T-helper 22 cell (primary cell): ENCODE measurements at places on chromosomes 1 and 21.

DNA sequence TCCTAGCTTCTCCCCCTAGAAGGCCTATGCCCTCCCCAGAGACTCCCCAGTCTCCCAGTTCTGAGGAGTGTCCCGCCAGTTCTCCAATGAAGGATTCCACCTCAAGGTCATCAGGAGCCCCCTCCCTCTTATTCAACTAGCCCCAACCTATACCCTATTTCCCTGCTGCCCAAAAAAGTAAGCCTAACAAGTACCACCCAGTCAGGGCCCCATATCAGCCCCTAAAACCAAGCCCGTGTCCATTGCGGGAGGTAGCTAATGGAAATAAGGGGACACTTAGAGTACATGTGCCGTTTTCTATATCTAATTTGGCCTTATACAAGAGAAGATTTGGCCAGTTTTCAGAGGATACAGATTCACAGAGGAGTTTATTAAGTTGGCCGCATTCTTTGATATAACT, 416.2 kb downstream of the MATN1 start:
- no peak for DNase-seq

- DNase-seq: no peak
Measured at GRCh38 chr1:235442788-235443429, 61.3 kb downstream of the B3GALNT2 start.

- no peak for DNase-seq
Measured at GRCh38 chr1:11880911-11881748, 22.4 kb upstream of the NPPB start.

DNA sequence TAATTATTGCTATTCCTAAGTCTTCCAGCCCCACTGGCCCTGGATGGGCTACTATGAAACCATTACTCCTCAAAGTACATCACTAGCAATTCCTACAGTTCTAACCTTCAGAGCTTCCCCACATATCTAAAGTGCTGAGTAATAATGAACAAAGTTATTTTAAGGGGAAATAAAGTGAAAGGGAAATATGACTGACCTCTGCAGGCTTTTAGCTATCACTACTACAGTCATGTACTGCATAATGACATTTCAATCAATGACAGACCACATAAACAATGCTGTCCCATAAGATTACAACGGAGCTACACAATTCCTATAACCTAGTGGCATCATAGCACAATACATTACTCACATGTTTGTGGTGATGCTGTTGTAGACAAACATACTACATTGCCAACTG, 32.5 kb upstream of the ASPM start:
- DNase-seq: no peak

- no peak for DNase-seq
Measured at GRCh38 chr1:53196017-53196484, 573 bp upstream of the CPT2 start.

- DNase-seq: no peak
Measured at GRCh38 chr1:2355373-2356261, 35.7 kb downstream of the MORN1 start.

GRCh38 chr1:13813398-13814012, 113.5 kb downstream of the PRDM2 start:
- peak; percentile 12 for DNase-seq

DNA sequence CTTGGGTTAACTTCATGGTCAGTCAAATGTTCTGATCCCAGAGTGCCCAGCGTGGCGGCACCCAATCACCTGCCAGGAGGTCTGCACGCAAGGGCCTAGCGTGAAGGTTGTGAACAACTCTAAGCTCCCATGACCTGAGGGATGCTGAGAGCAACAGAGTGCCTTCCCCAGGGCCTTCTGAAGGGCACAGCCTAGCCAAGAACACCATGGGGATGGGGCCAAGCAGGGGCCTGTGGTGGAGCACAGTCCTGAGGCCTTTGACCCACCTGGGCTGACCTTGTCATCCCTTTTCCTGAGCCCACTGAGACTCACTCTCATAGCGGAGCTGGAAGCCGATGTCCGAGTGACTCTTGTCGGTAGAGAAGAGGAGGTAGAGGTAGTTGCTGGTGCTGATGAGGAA, 138.8 kb upstream of the HMGB4 start:
- no peak for DNase-seq

- no peak for DNase-seq
Measured at GRCh38 chr21:40504825-40505224, 342.1 kb downstream of the DSCAM start.

GRCh38 chr1:50829014-50829958, 130.8 kb downstream of the FAF1 start:
- no peak for DNase-seq

- no peak for DNase-seq
Measured at GRCh38 chr1:15214527-15214926, 32.5 kb upstream of the FHAD1 start.

DNA sequence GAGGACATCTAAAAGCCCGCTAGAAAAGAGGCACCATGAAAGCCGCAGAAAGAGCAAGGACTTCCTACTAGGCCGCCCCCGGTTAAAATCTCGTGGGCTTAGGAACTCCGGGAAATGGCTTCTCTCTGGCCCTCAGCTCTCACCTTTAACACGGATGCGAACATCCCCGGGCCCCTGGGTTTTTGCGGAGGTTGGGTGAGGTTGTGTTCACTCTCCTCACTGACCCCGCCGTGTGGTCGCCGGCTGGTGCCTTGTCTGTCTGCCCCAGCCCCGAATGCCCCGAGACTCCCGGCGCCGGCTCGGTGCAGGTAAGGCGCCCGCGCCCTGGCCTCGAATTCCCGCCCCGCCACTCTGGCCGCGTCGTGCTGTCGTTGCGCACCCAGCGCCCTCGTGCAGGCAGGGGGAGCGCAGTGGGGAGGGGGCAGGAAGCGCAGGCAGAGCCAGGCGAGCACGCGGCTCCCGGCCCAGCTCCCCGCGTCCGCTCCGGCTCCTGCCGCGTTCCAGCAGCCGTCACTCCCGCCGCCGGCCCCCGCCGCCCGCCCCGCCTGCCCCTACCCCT, at the start of gene SHISAL2A:
SHISAL2A (plus strand) TSS at position 437 of the 559 bp plus-strand sequence. CDS start 326 bp downstream, outside the sequence.
- DNase-seq: peak; percentile 47

GRCh38 chr1:230976825-230977747, 1.6 kb downstream of the TTC13 start:
- DNase-seq: peak; percentile 46

- no peak for DNase-seq
Measured at GRCh38 chr1:92459871-92460320, 26.8 kb downstream of the GFI1 start.

- no peak for DNase-seq
Measured at GRCh38 chr21:14602382-14602958, 56.4 kb upstream of the SAMSN1 start.

DNA sequence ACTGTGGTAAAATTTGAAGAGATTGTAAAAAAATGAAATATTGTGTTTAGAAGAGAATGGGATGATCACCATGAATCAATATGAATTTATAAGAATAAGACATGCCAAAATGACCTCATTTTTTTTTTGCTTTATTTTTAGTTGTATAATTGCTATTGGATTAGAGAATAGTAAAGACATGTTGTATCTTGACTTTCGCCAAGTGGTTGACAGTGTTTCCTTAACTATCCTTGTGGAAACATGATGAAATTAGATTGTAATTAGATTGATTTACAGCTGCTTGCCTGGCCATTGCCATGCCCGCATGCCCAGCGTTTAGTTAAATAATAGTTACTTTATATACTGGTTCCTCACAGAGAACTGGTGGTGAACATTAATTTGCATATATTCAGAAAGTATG, 154.9 kb downstream of the MAGI3 start:
- no peak for DNase-seq

DNA sequence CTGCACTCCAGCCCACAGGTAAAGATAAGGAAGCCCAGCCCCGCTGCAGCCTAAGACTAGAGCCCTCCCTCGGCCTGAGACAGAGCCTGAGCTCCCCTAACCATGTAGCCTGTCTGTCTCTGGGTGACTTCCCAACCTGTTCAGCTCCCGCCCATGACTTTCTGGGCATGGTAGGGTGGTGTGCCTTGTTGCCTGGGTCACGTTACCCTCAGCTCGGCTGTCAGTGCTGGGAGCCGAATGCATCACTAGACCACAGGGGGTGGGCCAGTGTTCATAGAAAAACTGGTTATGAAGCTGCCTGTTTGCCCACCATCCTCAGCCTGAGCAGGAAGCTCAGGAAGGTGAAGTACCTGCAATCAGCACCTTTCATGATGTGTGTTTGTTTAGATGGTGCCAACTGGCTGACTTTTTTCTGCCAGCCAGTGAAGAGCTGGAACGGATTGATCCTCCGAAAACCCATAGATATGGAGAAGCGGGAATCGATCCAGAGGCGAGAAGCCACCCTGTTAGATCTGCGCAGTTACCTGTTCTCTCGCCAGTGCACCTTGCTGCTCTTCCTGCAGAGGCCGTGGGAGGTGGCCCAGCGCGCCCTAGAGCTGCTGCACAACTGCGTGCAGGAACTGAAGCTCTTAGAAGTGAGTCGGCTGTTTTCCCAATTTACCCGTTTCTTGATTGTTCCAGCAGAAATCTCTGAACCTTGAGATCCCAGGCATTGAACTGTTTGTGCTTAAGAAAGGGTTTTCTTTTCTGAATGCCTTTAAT, 43.9 kb upstream of the PWP2 start:
- no peak for DNase-seq

GRCh38 chr1:244012202-244012601, 38.9 kb upstream of the ZBTB18 start:
- DNase-seq: no peak

- no peak for DNase-seq
Measured at GRCh38 chr1:62082456-62083363, 111.9 kb upstream of the L1TD1 start.

- no peak for DNase-seq
Measured at GRCh38 chr1:12745126-12745991, 641 bp upstream of the CFAP107 start.

DNA sequence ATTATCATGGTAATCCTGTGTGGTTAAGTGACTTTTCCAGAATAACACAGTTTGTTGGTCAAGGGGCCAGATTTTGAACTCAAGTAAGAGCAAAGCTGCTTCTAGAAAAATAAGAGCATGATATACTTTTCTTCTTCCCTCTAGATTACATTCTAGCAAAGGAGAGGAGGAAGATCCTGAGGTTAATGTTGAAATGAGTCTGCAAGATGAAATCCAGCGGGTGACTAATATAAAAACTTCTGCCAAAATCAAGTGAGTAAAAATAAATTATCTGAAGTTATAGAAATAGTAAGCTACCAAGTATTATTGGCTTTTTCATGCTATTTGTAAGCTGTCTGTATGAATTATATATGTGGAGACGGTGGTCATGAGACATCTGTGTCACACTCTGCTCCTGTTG, 12.8 kb downstream of the WDR3 start:
- no peak for DNase-seq

- no peak for DNase-seq
Measured at GRCh38 chr1:186819126-186819525, 9.6 kb upstream of the PLA2G4A start.

DNA sequence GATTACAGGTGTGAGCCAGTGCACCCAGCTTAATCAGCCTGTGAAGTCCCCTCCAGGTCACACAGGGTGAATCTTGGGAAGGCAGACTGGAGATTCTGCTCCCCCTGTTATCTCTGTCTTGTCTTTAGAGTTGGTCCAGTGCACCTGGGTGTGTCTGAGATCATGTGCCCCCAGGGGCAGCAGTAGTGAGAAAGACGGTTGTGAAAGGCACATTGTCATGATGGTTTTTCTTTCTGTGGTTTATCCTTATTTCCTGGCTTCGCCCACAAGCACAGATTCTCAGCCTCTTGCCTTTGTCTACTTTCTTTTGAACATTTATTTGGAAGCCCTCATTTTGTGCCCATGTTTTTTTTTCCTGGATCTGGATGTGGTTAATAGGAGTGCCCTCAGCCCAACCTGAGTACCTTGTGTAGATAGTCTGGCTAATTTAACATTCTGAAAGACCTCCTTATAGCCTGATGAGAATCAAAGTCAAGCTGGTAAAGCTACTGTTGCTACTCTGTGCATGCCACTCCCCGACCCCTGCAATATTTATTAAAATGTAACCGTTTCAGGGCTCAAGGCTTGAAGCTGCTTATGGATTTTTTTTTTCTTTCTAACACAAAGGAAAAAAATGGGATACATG, 23.7 kb downstream of the UCK2 start:
- DNase-seq: no peak

DNA sequence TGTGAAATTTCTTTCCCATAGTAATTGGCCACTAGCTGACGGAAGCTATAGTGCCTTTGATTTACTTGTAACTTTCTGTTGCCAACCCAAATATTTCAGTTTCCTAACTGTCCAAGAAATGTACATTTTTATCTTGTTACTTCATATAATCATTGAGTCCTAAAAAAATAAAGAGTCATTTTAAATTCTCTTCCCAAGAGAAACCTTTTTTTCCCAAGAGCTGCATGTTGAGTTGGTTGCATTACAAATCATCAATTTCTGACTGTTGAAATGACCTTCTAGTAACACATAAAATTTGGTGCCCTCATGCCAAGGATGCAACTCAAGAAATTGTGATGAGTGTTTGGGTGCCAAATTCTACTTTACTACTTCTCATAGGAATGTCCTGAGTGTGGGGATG, 61.0 kb downstream of the HMCN1 start:
- DNase-seq: no peak

GRCh38 chr1:164961715-164962114, 394.8 kb downstream of the LMX1A start:
- DNase-seq: no peak

- DNase-seq: no peak
Measured at GRCh38 chr1:56390232-56390867, 189.0 kb downstream of the PLPP3 start.

- DNase-seq: no peak
Measured at GRCh38 chr21:44528634-44528995, 11.4 kb downstream of the KRTAP10-1 start.

DNA sequence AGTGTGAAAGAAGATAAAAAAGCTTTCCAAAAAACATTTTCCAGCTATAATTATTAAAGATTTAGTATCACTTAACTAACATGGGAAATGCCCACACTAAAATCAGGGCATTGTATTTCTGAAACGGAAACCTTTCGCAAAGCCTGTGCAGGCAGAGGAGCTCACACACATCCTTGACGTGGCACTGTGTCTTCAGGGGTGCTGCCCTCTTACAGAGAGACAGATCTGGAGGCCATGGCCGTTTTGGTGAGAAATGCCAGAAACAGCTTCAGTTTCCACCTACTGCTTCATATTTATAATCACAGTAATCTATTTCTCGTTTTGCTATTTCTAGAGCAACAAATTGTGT, 26.7 kb downstream of the ATP1B1 start:
- DNase-seq: no peak

GRCh38 chr1:46489638-46490405, at the start of gene DMBX1:
Gene DMBX1 (plus strand): TSS chr1:46489836. CDS start chr1:46507011, 17,175 bp downstream.
- no peak for DNase-seq

- DNase-seq: no peak
Measured at GRCh38 chr1:201968202-201968925, 13.1 kb downstream of the TIMM17A start.

- no peak for DNase-seq
Measured at GRCh38 chr1:44237721-44238457, 24.6 kb downstream of the DMAP1 start.

GRCh38 chr1:156742801-156743200, 1.9 kb upstream of the MRPL24 start:
- no peak for DNase-seq

GRCh38 chr1:230861489-230861888, 6.8 kb downstream of the C1orf198 start:
- no peak for DNase-seq

- no peak for DNase-seq
Measured at GRCh38 chr1:96804648-96805047, 83.1 kb downstream of the PTBP2 start.

- DNase-seq: no peak
Measured at GRCh38 chr1:243930822-243931671, 81.0 kb upstream of the AKT3 start.
